ENCODE measurements at places on chromosomes 6 and 20. TPM values are rescaled to one million over a fixed set of nuclear protein-coding genes. Genes with fewer than 3 reads are reported as not detected.

- H3K4me1 ChIP-seq, result no peaks in the 10 kb centered on the region
- H3K27me3 ChIP-seq, result no peaks in the 10 kb centered on the region
- DNase-seq, result no peak
- H3K4me3 ChIP-seq, result peak overlapping the region; percentile 37
- H3K27ac ChIP-seq, result no peak overlapping the region
These were observed 130.2 kb upstream of the AKIRIN2 start for GRCh38 chr6:87832025-87832825.

- no peak for DNase-seq
- H3K27me3 ChIP-seq, result no peaks in the 10 kb centered on the region
- no peak overlapping the region for H3K4me3 ChIP-seq
- no peaks in the 10 kb centered on the region for H3K4me1 ChIP-seq
- H3K36me3 ChIP-seq, result no peaks in the 10 kb centered on the region
These were observed 45.1 kb upstream of the PHACTR3 start for GRCh38 chr20:59559024-59559817.

- peaks cover 19% of the 10 kb centered on the region for H3K4me1 ChIP-seq
- H3K4me3 ChIP-seq, result no peak overlapping the region
- DNase-seq, result no peak
- no peaks in the 10 kb centered on the region for H3K27me3 ChIP-seq
- H3K27ac ChIP-seq, result no peak overlapping the region
These were observed 31.5 kb downstream of the SERPINB1 start for GRCh38 chr6:2810092-2810671.

GRCh38 chr20:38294076-38294591, 9.8 kb upstream of the BPI start:
- H3K27ac ChIP-seq, result no peak overlapping the region
- H3K27me3 ChIP-seq, result no peaks in the 10 kb centered on the region
- no peak overlapping the region for H3K4me3 ChIP-seq
- H3K36me3 ChIP-seq, result no peaks in the 10 kb centered on the region
- H3K4me1 ChIP-seq, result peaks cover 4% of the 10 kb centered on the region
- no peak for DNase-seq

- no peak for DNase-seq
- no peak overlapping the region for H3K27ac ChIP-seq
- no peaks in the 10 kb centered on the region for H3K4me1 ChIP-seq
These were observed 6.7 kb downstream of the BPIFA1 start for GRCh38 chr20:33242319-33243100.

DNA sequence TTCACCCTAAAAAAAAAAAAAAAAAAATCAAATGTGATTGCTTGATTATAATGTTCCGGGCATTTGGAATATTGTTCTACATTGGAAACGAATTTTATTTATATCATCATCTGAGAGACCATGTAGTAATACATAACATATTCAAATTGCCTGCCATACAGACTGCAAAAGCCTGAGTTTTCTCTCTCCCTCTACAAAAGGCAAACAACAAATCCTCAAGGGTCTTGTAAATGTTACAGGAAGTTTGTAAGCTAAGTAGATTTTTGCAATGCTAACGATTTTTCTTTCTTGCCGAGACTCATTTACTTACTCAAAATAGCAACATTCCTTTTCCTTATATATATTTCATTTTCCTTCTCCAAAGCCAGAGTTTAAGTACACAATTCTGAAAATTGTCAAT, 49.0 kb upstream of the HTR1E start:
- DNase-seq, result no peak
- H3K36me3 ChIP-seq, result no peaks in the 10 kb centered on the region
- H3K4me3 ChIP-seq, result no peak overlapping the region
- no peaks in the 10 kb centered on the region for H3K27me3 ChIP-seq
- no peaks in the 10 kb centered on the region for H3K4me1 ChIP-seq

DNA sequence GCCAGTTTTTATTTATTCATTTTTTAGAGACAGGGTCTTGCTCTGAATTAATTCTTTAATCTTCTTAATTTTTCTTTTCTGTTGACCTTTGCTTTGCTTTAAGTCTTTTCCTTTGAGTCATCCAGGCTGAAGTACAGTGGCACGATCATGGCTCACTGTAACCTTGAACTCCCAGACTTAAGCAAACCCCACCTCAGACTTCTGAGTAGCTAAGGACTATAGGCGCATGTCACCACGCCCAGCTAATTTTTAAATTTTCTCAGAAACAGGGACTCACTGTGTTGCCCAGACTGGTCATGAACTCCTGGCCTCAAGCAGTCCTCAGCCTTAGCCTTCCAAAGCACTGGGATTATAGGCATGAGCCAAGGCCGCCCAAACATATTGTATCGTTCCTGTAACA, 71.3 kb upstream of the GNRH2 start:
- H3K27ac ChIP-seq, result no peak overlapping the region
- no peak for DNase-seq

DNA sequence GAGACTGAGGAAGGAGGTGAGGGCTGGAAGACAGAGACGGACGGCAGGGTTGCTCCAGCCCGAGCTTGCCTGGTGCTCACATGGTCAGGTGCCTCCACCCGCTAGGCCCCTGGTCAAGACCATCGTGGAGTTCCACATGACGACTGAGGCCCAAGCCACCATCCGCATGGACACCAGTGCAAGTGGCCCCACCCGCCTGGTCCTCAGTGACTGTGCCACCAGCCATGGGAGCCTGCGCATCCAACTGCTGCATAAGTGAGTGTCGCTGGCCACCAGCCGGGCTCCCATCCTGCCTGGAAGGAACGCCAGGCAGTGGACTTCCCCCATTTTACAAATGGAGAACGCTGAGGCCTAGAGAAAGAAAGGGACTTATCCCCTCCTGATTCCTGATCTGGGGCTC, 7.8 kb downstream of the BPIFB1 start:
- peaks cover 8% of the 10 kb centered on the region for H3K27me3 ChIP-seq
- no peak overlapping the region for H3K4me3 ChIP-seq
- no peaks in the 10 kb centered on the region for H3K36me3 ChIP-seq
- no peak overlapping the region for H3K27ac ChIP-seq

- H3K4me1 ChIP-seq, result no peaks in the 10 kb centered on the region
- DNase-seq, result no peak
These were observed 134.1 kb downstream of the RFPL4B start for GRCh38 chr6:112481211-112481610.

GRCh38 chr6:140048202-140048790, 673.8 kb upstream of the CITED2 start:
- no peaks in the 10 kb centered on the region for H3K27me3 ChIP-seq
- no peak overlapping the region for H3K4me3 ChIP-seq
- H3K36me3 ChIP-seq, result no peaks in the 10 kb centered on the region

DNA sequence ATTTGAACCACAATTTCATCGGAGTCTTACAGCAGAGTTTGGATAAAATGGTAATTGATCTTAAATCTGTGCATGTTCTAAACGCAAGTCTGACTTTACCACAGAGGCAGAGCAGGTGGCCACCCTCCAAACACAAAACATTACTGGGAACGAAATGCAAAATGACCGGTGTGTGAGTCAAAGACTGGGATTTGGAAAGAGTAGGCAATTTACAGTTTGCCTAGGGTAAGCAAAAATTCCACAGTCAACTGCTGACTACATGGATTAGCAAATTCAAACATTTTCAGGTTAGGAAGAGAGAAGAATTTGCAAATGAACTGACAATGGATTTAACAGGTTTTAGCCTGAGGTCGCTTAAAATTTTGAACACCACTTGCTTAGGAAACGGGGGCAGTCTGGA, 444.4 kb downstream of the HDGFL1 start:
- H3K36me3 ChIP-seq, result no peaks in the 10 kb centered on the region
- no peak for DNase-seq
- H3K27me3 ChIP-seq, result no peaks in the 10 kb centered on the region
- no peak overlapping the region for H3K27ac ChIP-seq

DNA sequence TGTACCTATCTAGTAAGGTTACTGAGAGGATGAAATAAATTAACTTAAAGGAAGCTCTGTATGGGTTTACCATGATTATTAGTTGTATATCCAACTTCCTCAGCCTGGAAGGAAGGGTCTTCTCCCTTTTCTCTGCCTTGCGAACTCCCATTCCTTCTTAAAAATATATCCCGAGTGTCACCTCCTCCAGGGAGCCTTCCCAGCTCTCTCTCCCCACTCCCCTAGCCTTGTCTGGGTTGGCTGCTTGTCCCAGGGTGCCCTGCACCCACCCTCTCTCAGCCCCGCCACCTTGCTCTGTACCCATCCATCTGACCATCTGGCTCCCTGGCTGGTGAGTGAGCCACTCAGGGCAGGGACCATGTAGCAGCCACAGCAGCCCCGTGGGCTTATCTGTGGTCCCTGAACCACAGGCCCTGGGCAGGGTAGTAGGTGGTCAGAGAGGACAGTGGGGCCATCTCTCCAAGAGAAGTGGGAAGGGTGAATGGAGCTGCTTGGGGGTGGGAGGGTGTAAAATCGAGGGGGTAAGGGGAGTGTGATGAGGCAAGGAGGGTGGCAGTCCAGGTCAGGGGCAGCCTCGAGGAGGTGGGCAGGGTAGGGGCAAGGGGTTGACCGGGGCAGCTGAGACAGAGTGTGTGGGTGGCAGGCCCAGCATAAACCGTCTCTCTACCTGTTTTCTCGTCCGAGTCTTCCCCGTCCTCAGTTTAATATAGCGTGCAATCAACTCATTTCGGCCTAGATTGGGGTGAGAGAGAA, 12.8 kb downstream of the TEAD3 start:
- H3K27ac ChIP-seq, result no peak overlapping the region
- H3K27me3 ChIP-seq, result no peaks in the 10 kb centered on the region
- no peaks in the 10 kb centered on the region for H3K36me3 ChIP-seq
- no peak overlapping the region for H3K4me3 ChIP-seq

The RIPOR2 gene
- 34.0 TPM for total RNA-seq

The WFDC2 gene
- not detected for total RNA-seq

The RIPPLY2 gene
- not detected for total RNA-seq

Measured in gastrocnemius medialis (tissue), 4 donors.